ENCODE measurements at places on chromosomes 12 and 14.

GRCh38 chr12:62414180-62414579 is 52.4 kb upstream of the MON2 start:
- DNase-seq, result no peak

DNA sequence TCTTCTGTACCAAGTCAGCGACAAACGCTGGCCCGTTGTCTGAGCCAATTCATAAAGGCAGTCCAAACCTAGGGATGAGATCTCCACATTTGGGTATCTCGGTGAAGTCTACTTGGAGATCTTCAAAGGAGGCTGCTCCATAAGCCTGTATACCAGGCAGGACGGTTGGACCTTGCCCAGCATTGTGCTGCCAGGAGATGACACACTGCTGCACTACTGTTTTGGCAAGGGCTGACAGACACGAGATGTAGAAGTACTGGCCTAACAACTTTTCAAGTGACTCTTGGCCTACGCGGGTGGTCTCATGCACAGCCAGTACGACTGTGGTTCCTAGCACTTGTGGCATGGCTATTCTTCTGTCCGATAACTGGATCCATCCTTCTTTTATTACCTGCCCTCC is 135.3 kb downstream of the SLC38A6 start:
- DNase-seq, result no peak

DNA sequence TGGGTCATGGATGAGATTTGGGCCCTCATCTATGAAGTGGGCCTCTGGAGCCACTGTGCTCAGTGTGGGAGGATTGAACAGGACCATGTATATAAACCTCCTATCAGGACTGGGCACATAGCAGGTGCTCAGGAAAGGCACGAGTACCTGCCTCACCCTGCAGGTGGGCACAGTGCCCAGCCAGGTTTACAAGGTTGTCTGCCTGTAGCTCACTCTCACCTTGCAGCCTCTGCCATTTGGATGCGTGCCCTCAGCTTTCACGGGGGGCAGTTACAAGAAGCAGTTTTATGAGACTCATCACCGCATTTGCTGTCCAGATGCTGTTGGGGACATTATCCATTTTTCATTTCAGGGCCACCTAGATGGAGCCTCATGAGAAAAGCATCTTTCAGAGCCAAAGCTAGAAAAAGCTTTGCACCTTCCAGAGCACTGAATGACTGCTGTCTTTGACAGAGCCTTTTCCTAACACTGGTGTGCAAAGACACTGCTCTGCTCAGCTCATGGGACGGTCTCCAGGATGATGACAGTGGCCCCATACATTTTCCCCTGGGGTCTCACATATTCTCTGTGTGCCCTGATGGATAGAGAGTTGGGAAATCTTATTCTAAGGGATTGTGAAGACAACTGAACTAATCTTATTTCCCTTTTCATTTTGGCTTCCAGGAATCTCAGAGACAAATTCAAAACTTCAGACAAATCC is 327.5 kb upstream of the RTL1 start:
- DNase-seq, result no peak

GRCh38 chr14:92074555-92074954 is 31.8 kb downstream of the ATXN3 start:
- no peak for DNase-seq

- DNase-seq, result no peak
Observed at GRCh38 chr12:54689984-54690383, 41.8 kb upstream of the DCD start.

DNA sequence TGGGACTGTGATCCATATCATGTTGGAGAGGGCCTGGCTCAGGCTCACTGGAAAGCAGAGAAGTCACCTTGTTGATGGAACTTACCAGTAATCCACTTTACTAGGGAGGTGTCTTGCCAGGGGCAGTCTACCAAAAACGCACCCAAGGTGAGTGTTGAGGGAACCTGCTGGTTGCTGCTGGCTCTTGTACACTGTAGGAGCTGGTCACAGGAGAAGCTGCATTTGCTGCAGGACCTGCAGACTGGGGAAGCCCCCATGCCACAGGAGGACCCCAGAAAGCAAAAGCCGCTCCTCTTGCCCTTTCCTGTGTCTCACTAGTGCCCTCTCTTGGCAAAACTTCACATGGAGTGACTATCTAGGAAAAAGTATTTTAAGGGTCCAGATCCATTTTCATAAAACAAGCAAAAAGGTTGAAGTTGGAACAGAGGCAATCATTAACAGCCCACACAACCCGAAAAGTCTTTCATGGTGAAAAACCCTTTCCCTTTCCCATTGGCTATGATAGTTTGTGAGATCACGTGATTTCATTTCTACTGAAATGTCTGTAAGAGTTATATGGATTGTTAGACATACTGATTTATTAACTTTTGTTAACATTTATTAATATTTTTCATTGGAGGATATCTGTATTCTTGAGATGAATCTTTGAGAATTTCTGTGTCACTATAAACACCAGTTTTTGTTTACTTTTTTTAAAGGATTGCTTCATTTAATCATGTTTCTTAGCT is 59.2 kb downstream of the RASSF8 start:
- peak; percentile 30 for DNase-seq

DNA sequence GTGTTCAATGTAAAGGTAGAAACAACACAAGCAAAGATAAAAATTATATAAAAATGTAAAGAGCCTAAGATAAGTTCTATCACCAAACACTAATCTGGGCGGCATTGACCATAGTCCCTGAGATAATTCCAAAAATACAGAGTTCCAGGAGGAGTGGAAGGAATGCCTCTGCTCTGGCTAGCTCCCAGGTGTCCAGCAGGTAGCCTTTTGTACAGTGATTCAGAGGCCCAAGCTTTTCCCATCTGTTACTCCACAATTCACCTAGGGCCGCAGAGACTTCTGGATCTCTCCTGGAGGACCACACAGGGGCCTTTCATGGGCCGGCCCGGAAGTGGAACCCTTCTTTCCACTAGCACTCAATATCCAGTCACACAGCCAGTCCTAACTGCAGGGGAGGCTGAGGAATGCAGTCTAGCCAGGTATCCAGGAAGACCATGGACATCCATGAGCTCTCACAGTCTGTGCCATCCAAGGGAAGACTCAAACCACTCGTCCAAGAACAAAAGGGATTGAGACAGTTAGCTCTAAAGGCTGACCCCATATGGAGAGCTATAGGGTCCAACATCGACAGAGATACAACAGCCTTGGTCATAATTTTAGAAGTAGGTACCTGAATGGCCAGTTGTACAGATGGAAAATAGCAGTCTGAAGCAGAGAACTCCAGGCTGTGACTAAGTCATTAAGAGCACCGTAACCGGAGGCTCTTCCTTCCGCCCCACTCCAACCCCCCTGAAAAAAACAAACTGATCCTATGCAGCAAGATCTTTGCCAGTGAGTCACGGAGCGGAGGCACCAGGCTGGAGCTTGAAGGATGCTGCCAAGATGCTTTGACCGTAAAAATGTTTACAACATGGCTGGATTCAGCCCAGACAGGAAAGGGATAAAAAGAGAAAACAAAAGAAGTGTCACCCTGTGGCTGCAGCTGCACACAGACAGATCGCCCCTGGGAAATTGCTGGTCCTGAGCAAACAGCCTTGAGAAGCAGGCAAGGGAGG is 204.8 kb downstream of the NUAK1 start:
- no peak for DNase-seq

- DNase-seq, result no peak
Observed at GRCh38 chr12:121806546-121807423, 3.0 kb downstream of the SETD1B start.

DNA sequence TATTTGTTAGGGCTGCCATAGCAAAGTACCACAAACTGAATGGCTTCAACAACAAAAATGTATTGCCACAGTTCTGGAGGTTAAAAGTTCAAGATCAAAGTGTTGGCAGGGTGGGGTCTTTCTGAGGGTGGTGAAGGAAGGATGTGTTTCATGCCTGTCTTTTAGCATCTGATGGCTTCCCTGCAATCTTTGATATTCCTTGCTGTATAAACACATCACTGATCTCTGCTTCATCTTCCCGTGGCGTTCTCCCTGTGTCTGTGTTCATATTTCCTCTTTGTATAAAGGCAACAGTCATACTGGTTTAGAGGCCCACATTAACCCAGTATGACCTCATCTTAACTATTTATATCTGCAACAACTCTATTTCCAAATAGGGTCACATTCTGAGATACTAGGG is 167.5 kb downstream of the BTG1 start:
- no peak for DNase-seq

- DNase-seq, result no peak
Observed at GRCh38 chr12:47762850-47763465, 4.3 kb upstream of the RAPGEF3 start.

DNA sequence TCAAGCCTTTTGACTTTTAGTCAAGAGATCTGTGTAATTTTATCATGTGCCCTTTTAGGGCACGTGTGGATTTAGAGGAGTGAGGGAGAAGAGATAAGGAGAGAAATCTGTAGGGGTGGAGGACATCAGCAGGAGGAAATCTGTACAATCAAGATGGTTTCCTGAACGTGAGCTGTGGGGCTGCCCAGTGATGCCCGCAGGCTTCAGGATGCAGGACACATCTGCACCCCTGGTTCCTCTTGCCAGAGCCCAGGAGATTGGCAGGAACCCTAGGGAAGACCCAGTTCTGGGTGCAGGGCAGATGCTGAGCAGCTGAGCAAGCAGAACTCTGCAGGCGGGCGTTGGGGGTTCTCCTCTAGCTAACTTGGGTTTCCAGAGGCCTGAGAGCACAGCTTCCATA is 11.6 kb upstream of the TESPA1 start:
- no peak for DNase-seq

- no peak for DNase-seq
Observed at GRCh38 chr14:50936882-50937281, 7.4 kb downstream of the PYGL start.

DNA sequence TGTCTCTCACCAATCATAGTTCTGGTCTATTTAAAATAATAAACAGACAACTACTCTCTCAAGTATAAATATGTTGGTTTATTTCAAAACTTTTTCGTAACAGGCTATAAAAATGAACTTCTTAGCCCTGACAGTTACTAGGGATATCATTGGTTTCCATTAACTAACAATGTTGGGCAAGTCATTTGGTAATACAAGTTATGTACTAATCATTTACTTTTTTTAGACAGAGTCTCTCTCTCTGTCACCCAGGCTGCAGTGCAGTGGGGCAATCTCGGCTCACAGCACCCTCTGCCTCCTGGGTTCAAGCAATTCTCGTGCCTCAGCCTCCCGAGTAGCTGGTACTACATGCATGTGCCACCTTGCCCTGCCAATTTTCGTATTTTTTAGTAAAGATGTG is 14.6 kb upstream of the KANSL2 start:
- DNase-seq, result no peak
